ENCODE measurements at places on chromosomes 6 and 20.

GRCh38 chr6:150685860-150686259, 86.2 kb downstream of the PLEKHG1 start:
- DNase-seq, result peak; percentile 87
- no peak overlapping the region for H3K27ac ChIP-seq
- H3K4me1 ChIP-seq, result no peaks in the 10 kb centered on the region
- no peaks in the 10 kb centered on the region for H3K27me3 ChIP-seq
- no peaks in the 10 kb centered on the region for H3K36me3 ChIP-seq
- no peak overlapping the region for H3K4me3 ChIP-seq

DNA sequence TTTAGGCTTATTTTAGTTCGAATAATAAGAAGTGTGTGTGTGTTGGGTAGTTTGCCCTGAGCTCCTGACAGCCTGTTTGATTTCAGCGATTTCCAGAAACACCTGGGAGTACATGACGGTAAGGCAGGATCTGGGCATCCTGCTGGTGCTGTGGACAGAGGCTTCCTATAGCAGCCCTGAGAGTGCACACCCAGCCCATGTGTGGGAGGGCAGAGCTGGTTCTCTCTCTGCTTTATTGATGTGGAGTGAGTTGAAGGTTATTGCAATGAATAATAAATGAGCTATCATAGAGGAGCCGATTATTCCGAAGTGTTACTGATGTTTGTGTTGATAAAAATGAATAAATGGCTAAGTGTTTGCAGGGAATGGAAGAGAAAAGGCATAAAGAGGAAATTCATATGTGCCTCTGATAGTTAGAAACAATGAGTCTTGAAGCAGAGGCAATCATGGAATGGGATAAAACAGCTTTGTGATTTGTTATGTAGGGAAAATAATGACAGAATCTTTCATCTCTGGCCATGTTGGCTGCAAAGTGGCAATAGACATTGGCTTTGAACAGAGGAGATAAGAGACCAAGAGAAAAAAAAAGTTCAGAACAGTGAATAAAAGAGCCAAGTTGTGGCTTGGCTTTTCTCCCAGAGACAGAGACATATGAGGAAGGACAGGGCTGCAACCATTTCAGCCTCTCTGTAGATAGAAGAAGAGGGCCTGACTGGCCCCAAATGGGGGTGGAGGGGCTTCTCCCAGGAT, 166.2 kb upstream of the CHD6 start:
- no peaks in the 10 kb centered on the region for H3K4me1 ChIP-seq
- no peak for DNase-seq
- no peaks in the 10 kb centered on the region for H3K36me3 ChIP-seq
- H3K4me3 ChIP-seq, result no peak overlapping the region
- no peaks in the 10 kb centered on the region for H3K27me3 ChIP-seq

GRCh38 chr20:9615766-9616454, 101.5 kb downstream of the LAMP5 start:
- no peak overlapping the region for H3K27ac ChIP-seq
- H3K36me3 ChIP-seq, result no peaks in the 10 kb centered on the region
- H3K4me1 ChIP-seq, result no peaks in the 10 kb centered on the region
- H3K27me3 ChIP-seq, result no peaks in the 10 kb centered on the region
- DNase-seq, result no peak
- no peak overlapping the region for H3K4me3 ChIP-seq

- H3K4me3 ChIP-seq, result no peak overlapping the region
- no peak overlapping the region for H3K27ac ChIP-seq
- H3K27me3 ChIP-seq, result no peaks in the 10 kb centered on the region
These were observed 28.1 kb upstream of the MTCL3 start for GRCh38 chr6:127547215-127547614.

DNA sequence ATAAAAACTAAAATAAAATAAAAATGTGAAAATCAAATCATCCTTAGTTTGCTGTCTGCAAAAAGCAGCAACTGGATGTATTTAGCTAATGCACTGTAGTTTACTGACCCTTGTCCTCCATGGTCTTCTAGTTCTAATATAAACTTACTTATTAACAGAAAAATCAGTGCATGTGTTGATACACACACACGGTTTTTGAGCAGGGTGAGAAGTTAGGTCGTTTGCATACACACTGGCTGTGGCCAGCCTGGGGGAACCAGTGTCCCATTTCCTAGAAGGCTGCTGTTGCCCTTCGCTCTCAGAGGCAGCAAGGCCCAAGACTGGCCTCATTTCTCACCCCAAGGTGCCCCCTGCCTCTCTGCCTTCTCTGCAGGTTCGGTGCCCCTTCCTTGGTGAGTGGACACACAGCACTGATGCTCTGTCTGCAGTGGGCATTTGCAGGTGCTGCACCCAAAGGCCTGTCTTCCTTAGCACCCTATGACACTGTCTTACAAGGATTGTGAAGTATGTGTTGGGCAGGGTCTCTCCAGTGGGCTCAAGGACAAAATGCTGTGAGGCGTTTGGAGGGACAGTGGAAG, 168.5 kb downstream of the SCP2D1 start:
- no peak for DNase-seq
- no peaks in the 10 kb centered on the region for H3K4me1 ChIP-seq
- H3K4me3 ChIP-seq, result no peak overlapping the region
- H3K27me3 ChIP-seq, result no peaks in the 10 kb centered on the region
- H3K27ac ChIP-seq, result no peak overlapping the region

- no peaks in the 10 kb centered on the region for H3K27me3 ChIP-seq
- H3K27ac ChIP-seq, result no peak overlapping the region
- H3K4me1 ChIP-seq, result peaks cover 9% of the 10 kb centered on the region
- no peak for DNase-seq
These were observed 15.8 kb upstream of the FOXC1 start for GRCh38 chr6:1593958-1594314.

GRCh38 chr6:152220786-152221185, 413.3 kb downstream of the ESR1 start:
- no peaks in the 10 kb centered on the region for H3K27me3 ChIP-seq
- no peaks in the 10 kb centered on the region for H3K36me3 ChIP-seq
- no peak for DNase-seq
- no peak overlapping the region for H3K27ac ChIP-seq
- no peaks in the 10 kb centered on the region for H3K4me1 ChIP-seq

DNA sequence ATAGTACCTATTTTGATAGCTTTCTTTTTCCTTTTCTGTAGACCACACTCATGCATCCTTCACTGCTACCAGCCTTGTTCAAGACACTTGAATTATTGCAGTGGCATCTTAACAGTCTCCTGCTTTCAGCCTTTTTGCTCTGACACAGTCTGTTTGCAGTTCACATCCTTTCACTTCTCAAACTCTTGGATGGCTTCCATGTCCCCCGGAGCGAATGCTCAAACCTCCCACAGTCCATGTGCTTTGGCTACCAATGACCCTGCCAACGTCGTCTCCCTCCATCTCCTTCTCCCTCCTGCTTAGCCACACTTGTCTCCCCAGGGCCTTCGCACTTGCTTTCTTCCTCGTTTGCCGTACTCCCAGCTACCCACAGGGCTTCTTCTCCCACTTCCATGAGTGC, 270.0 kb upstream of the ZFP64 start:
- DNase-seq, result no peak
- no peaks in the 10 kb centered on the region for H3K4me1 ChIP-seq
- H3K27me3 ChIP-seq, result no peaks in the 10 kb centered on the region
- no peaks in the 10 kb centered on the region for H3K36me3 ChIP-seq

- no peaks in the 10 kb centered on the region for H3K27me3 ChIP-seq
- H3K4me1 ChIP-seq, result no peaks in the 10 kb centered on the region
- no peak overlapping the region for H3K27ac ChIP-seq
- DNase-seq, result peak; percentile 6
- no peaks in the 10 kb centered on the region for H3K36me3 ChIP-seq
- no peak overlapping the region for H3K4me3 ChIP-seq
These were observed 119.7 kb downstream of the SH3BGRL2 start for GRCh38 chr6:79750806-79751205.

- DNase-seq, result no peak
- H3K4me3 ChIP-seq, result no peak overlapping the region
- no peaks in the 10 kb centered on the region for H3K36me3 ChIP-seq
These were observed 413.7 kb upstream of the SULF2 start for GRCh38 chr20:48198929-48199451.

GRCh38 chr6:34772940-34773339, 15.6 kb downstream of the SNRPC start:
- peaks cover 2% of the 10 kb centered on the region for H3K36me3 ChIP-seq
- no peak for DNase-seq

- H3K4me3 ChIP-seq, result no peak overlapping the region
- no peak for DNase-seq
- H3K27ac ChIP-seq, result no peak overlapping the region
- no peaks in the 10 kb centered on the region for H3K36me3 ChIP-seq
- H3K4me1 ChIP-seq, result no peaks in the 10 kb centered on the region
These were observed 118.0 kb upstream of the MAN1A1 start for GRCh38 chr6:119467488-119468081.

DNA sequence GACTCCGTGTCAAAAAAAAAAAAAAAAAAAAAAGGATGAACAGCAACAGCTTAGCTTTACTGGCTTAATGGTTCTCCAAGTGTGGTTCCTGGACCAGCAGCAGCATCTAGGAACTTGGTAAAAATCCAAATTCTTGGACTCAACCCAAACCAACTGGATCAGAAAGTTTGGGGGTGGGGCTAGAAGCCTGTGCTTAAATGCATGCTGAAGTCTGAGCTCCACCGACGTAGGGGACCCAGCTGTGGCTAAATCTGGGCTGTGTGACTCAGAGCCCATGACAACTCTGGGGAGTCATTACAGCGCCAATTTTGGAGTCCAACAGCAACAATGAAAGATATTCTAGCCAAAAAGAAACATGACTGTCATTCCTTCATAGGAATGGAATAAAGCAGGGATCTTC, 13.6 kb upstream of the CHD6 start:
- H3K36me3 ChIP-seq, result no peaks in the 10 kb centered on the region
- no peak overlapping the region for H3K27ac ChIP-seq
- H3K4me1 ChIP-seq, result no peaks in the 10 kb centered on the region
- no peak for DNase-seq
- H3K4me3 ChIP-seq, result no peak overlapping the region

DNA sequence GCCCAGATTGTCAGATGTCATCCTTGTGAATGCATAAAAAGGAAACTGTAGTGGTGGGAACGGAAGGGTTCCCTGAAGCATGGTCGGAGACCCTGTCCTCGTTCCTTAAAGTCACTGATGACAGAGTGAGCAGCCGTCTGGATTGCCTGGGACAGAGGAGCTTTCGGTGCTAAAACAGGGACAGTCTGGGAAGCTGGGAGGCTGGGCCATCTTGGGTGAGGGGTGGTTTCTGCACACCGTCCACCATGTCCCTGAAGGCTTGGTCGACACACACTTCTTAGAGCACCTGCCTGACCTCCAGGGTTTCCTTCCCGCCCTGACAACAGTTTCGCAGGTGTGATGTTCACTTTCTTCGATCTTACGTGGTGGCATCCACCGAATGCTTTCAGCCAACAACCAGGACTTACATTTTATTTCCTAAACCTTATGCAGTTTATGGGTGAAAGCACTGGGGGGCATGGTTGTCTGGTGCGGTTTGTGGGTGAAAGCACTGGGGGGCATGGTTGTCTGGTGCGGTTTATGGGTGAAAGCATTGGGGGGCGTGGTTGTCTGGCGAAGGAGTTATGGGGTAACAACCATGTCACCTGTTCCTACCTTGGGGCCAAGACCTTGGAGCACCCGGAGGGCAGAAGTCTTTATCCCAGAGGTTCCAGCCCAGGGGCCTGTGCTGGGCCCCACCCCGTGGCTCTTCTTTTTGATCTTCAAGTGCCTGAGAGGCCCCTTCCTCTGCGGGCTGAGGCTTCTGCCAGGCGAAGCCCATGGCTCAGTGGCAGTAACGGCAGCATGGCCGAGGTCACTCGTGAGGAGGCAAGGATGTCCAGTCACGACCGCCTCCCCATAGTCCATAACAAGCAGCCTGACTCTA, 81.7 kb upstream of the FRMD1 start:
- H3K4me3 ChIP-seq, result no peak overlapping the region
- no peaks in the 10 kb centered on the region for H3K36me3 ChIP-seq
- peaks cover 2% of the 10 kb centered on the region for H3K4me1 ChIP-seq
- DNase-seq, result no peak
- no peaks in the 10 kb centered on the region for H3K27me3 ChIP-seq

DNA sequence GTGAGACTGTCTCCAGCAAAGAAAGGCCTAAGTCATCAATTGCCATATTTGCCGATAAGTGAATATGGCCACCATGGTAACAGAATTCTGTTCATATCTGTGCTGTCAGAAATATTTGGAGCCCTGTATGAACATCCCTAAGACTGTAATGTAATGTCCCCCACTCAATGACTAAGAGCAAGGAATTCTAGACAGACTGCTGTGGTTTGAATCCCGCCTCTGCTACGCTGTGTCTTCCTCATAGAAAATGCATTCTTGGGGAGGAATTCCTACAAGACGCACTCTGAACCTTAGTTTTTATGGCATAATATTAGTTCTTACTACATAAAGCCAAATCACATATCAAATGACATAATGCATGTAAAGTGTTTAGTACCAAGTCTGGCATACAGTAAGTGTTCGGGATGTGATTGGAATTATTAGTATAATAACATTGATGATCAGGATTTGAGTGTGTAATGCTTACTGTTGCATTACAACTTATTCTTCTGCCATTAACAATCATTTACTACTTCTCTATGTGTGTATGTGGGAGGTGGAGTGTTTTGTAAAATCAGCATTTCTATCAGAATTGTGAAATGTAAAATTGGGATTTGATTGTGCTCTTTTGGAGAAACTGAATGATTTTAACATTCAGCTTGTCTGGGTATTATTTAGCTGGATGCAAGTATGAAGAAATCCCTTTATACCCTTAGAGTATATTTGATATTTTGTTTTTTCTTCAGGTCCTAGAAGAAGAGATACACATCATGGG, 103.0 kb downstream of the OLIG3 start:
- H3K27me3 ChIP-seq, result no peaks in the 10 kb centered on the region
- no peak for DNase-seq
- no peak overlapping the region for H3K4me3 ChIP-seq
- H3K4me1 ChIP-seq, result no peaks in the 10 kb centered on the region
- no peaks in the 10 kb centered on the region for H3K36me3 ChIP-seq
- no peak overlapping the region for H3K27ac ChIP-seq

DNA sequence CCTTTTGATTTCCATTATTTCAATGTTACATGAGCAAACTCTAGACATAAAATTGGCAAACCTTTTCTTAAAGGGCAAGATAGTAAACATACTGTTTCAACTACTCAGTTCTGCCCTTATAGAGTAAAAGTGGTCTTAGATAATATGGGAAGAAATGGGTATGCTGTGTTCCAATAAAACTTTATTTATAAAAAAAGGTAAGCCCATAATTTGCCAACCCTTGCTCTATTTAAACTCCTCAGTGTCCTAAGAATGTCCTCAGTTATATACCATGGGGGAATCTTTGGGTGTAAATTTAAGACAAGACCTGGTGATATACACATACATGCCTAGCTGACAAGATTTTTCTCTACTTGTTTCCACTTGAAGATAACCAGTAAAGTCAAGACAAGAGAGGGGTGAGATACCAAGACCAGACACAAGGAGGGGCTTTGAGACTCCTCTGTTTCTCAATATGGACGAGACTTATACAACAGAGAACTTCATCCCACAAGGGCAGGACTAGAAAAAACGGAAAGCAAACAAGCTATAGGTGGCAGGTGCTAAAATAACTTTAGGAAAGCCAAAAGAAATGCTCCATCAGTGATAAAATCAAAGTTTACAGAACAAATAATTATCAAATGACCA, 10.5 kb downstream of the SNX3 start:
- H3K4me1 ChIP-seq, result no peaks in the 10 kb centered on the region
- no peak overlapping the region for H3K27ac ChIP-seq
- peak; percentile 79 for DNase-seq

GRCh38 chr20:60727425-60727824, 524.6 kb upstream of the CDH4 start:
- no peaks in the 10 kb centered on the region for H3K36me3 ChIP-seq
- H3K4me1 ChIP-seq, result peaks cover 6% of the 10 kb centered on the region
- peak; percentile 81 for DNase-seq
- H3K27me3 ChIP-seq, result no peaks in the 10 kb centered on the region

Data from mesendoderm (in vitro differentiated cells).